ENCODE measurements at places on chromosomes 6 and 20. TPM values are rescaled to one million over a fixed set of nuclear protein-coding genes. Genes with fewer than 3 reads are reported as not detected.
A peak's percentile ranks its signal among the peaks of the same experiment; 100 is the strongest.

Gene RSPH4A
- total RNA-seq, result not detected

DNA sequence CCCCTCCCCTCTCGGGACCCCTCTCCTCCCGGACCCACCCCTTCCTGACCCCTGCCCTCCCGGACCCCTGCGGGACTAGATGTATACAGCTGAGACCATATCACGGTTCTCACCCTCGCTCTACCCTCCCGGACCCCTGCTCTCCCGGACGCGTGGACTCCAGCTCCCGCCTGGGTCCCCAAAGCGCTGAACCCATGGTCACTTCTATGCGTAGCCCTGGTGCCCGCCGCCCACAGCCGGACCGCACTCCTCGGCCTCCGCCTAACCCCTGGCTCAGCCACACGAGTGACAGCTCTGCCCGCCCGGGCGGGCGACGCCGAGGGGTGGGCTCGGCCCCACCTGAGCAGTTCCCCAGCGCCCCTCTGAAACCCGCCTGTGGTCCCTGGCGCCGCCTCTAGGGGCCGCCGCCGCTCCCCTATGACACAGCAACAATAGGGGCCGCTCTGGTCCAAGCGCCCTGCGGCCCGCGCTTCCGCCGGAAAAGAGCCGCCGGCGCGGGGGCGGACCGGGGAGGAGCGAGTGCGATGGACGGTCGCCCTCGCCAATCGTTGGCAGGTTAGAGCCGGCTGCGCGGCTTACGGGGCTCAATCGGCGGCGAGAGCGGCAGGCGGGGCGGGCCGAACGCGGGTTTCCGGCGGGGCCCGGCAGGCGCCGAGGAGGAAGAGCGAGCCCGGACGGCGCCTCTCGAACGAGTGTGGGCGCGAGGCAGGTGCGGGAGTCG lies at the start of gene ADRM1:
TSS of gene ADRM1 (plus strand) at position 657 of the 721 bp plus-strand sequence. CDS start 572 bp downstream, outside the sequence.
- DNase-seq, result peak; percentile 97

GRCh38 chr6:148342350-148343046 lies at the start of gene SASH1:
TSS of gene SASH1 (plus strand) at chr6:148342838. CDS start at chr6:148343068, 230 bp downstream.
- peak; percentile 57 for DNase-seq

Gene IYD
- total RNA-seq, result 2.7 TPM

- DNase-seq, result peak; percentile 27
Measured at GRCh38 chr20:57652606-57653545, 32.6 kb upstream of the ZBP1 start.

Gene PLCG1
- total RNA-seq, result 25.8 TPM

Gene MAP7
- 3.2 TPM for total RNA-seq

Gene SLC17A3
- total RNA-seq, result 13.6 TPM

Gene TCP11
- 0.19 TPM for total RNA-seq

DNA sequence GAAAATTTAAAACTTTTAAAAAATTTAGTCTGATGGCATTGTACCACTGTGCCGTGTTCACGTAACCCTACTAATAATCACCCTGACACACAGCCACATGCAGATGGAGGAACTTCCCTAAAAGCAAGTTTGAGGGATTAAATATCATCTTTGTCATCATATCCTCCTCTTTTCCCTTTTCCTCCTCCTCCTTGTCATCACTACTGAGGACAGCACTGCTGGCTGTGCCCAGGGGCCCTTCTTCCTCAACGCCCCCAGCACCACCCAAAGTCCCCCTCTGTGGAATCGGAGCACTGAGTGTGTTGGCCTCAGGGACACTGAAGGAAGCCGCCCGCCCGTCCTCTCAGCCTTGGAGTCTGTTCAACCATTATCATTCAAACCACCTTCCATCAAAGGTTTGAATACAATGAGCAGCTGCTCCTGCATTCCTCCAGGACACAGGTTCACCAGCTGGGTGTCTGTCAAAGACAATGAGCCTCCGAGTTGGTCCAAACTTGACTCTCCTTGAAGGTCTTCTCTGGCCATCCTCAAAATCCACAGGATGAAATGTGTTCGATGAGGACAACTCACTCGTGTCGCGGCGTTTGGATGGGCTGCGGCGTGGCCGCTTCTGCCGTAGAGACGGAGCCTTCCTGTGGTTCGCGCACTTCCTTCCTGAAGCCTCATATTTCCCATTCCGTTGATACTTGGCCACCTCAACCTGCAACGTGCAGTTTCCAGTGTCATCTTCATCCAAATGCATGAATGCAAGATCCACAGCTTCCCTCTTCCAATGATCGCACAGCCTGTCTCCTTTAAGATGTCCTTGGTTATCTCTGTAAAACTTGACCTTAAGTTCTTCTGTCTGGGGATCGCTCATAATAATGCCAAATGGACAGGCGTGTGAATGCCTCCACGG lies 23.3 kb downstream of the NQO2 start:
- no peak for DNase-seq

DNA sequence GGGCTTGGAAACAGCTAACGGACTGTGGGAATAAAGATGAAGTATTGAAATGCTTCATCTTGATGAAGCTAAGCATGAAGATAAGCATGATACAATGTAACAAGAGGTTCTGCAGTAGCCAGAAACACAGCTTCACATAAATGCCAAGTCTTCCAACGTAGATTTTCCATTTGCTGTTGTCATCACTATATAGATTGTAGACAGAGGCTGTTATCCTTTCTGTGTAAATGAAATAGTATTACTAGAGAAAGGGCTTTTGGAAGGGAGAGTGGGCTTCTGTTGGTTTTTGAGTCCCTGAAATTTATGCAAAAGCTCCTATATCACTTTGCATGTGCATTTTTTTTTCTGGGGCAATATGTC lies 649.0 kb downstream of the RNF144B start:
- no peak for DNase-seq

DNA sequence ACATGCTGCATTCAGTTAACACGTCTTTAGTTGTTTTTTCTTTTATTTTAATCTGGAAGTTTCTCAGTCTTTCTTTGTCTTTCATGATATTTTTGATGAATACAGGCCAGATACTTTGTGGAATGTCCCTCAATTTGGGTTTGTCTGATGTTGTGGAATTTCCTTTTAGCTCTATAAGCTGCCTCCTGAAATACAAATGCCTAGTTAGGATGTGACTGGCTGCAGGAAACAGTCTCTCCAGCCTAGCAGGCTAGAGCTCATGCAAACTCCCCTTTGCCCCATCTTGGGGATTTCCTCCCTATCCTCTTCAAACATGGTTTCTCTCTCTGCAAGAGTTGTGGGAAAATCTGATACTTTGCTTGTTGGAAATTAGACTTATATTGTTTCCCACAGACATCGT lies 89.3 kb upstream of the JAG1 start:
- no peak for DNase-seq

DNA sequence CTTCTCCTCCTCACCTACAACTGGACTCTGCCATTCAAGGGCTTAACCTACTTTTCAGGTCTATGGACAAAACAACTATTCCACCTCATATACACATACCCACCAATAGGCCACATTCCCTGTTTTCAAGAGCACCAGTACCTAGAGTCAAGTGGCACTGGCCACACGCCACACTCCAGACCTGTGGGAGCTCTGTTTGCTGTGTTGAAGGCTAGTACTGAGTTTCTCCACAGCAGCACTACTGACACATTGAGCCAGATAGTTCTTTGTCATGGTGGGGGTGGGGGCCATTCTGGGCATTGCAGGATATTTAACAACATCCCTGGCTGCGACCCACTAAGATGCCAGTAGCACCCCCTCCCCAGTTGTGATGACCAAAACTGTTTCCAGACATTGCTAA lies 84.1 kb downstream of the RALGAPA2 start:
- no peak for DNase-seq

Gene ADTRP
- total RNA-seq, result 0.50 TPM

Gene TREM1
- 0.09 TPM for total RNA-seq

Gene LRFN2
- under 0.01 TPM for total RNA-seq

Gene MROH8
- 2.0 TPM for total RNA-seq

Gene TBXT
- not detected for total RNA-seq

DNA sequence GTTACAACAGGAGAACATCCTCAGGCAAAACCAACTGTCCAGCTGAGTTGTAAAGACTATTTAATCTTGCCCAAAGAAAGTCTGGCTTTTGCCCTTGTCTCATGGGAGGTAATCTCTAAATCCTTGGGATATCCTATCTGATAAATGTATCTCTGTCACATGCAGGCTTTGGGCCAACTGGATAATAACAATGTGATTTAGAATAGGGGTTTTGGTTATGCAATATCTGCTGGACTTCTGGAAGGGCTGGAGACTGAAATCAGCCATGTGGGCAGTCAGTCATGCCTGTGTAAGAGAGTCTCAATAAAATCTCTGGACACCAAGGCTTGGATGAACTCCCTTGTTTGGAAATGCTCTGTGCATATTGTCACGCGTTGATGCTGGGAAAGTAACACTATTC lies 56.3 kb upstream of the PRL start:
- DNase-seq, result no peak

Gene IMPG1
- not detected for total RNA-seq

- no peak for DNase-seq
Measured at GRCh38 chr6:150413781-150414281, 45.0 kb downstream of the IYD start.

GRCh38 chr6:14075095-14075503 lies 42.5 kb upstream of the CD83 start:
- DNase-seq, result no peak

DNA sequence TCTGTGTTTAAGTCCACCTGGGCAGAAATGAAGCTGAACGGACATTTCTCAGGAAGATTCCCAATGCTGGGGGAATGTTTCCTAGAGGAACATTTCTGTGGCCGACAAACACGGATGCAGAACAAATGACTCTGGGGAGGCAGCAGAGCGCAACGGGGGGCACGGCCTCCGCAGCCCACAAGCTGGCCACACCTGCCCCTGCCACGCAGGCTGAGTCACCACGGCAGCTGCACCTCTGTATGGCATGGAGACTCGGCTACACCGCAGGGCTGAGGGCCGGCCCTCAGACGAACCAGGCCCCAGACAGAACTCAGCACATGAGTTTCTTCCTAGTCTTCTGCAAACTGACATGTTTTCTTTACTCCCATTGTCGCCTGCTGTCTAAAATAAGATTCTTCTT lies 10.0 kb upstream of the PRR18 start:
- no peak for DNase-seq

- DNase-seq, result peak; percentile 65
Measured at GRCh38 chr6:7051780-7052442, 55.9 kb upstream of the RREB1 start.

GRCh38 chr6:16007146-16007545 lies 121.7 kb upstream of the MYLIP start:
- DNase-seq, result no peak

Gene TPBG
- total RNA-seq, result 0.37 TPM

Gene GLYATL3
- total RNA-seq, result not detected

Gene DNAAF9
- total RNA-seq, result 3.0 TPM

DNA sequence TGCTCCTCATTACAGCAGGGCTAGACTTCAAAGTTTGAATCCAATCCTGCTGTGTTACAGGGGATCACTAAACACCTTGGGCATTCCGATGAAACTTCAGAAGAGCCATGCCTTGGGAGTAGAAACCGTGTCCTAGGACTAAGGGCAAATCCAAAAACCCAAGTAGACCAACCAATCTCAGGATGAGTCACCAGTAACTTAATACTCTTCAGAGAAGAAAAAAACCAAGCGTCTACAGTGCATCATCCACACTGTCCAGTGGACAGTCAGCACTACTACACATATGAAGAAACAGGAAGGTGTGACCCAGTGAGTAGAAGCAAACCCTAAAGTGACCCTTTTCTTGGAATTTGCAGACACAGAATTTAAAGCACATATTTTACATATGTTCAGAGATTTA lies 39.5 kb upstream of the VAPB start:
- DNase-seq, result no peak

DNA sequence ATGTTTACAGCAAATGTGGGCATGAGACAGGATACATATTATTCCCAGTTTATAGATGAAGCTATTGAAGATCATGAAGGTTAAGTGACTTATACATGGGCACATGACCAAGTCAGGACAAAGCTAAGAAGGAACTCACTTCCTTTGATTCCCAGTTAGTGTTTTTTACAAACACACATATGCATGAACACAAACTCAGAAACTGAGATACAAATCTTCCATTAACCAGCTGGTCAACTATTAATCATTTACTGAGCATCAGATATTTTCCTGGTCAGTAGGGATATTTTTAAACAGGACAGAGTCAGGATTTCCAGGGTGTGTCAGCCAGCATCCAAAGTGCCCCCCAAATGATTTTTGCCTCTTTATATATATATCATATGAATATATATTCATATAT lies 222.2 kb downstream of the OGFRL1 start:
- no peak for DNase-seq

DNA sequence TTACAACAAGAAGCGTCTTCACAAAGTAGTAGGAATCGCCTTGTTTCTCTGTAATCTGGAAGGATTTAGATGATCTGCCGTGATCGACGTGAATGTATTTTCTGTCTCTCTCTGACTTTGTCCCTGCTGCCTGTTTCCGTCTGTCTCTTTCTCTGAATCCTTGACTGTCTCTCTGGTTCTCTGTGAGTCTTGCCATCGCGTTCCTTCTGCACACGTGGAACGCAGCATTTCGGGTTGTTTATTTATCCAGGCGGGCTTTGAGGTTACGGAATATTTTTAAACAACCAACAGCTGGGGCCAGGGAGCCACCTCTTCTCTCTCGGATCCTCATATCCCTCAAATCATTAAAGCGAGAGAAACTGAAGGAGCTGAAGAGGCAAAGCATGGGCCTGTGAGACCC lies 215.9 kb downstream of the ZDHHC14 start:
- no peak for DNase-seq

DNA sequence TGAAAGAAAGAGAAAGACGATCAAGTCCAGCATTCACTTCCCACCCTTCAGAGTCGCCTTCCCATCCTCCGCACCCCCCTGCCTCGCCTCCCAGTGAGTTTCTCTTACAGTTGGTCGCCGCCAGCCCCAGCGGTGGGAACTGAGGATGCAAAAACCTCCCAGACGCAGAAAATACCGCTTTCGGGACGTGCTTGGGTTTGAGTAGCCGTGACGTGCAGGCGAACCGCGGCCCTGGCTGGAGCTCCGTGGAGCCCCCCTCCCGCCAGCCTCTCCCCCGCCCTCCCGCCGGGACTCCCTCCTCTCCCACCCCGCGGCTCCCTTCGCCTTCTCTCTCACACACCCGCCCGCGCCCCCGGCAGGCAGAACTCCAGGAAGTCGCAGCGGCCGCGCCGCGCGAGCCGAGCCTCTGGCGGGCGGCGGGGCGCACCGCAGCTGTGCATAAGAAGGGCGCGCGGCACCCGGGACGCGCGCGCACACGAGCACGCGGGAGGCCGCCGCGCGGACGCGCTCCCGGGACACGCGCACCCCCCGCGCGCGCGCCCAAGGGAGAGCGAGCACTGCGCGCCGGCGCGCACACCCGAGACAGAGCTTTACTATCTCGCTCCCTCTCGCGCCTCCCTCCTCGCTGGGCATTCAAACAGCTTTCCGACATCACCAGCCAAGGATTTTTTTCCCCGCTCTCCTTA lies at the start of gene ADGRB3:
TSS of gene ADGRB3 (plus strand) at position 557 of the 686 bp plus-strand sequence. CDS start 3,394 bp downstream, outside the sequence.
- DNase-seq, result peak; percentile 55

Data from liver (tissue), 10 donors.